ENCODE measurements at places on chromosomes 11 and 22.

DNA sequence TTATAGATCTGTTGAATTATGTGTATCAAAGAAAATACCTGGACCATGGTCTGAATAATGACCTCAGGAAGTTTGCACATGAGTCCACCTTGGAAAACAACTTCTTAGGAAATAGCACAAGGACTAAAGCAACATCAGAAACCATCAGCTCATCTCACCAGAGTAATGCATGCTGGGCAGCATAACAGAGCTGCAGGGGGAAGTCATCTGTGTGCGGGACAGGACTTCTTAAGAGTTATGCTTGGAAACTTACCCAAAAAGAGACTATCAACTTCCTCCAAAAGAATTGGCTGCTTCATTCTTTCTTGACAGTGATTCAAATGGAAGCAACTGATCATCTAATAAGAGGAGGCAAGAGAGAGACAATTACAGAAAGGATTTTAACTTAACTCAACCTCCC lies 2.5 kb downstream of the OR56B4 start:
- no peak for DNase-seq

GRCh38 chr11:13009921-13010748 lies 1.0 kb downstream of the RASSF10 start:
- DNase-seq, result peak; percentile 30

- no peak for DNase-seq
Observed at GRCh38 chr11:35045236-35045820, 93.6 kb upstream of the CD44 start.

- DNase-seq, result no peak
Observed at GRCh38 chr11:27012234-27012921, 18.5 kb downstream of the FIBIN start.

DNA sequence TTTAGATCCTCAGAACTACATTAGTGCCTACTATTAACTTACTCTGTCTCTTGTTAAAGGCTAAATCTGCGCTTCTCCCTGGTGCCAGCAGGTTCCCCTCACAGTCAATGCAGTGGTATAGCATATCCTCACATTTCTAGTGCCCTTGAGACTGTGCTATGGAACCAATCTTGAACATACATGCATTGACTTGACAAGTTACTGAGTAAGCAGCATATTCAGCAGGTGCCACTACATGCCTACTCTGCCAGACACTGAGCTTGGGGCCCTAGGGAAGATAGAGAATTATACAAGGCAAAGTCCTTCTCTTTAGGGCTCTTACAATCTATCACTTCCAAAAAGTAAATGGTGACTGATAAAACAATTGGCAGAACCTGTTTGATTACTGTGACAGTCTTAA lies 3.2 kb downstream of the FUT4 start:
- no peak for DNase-seq

DNA sequence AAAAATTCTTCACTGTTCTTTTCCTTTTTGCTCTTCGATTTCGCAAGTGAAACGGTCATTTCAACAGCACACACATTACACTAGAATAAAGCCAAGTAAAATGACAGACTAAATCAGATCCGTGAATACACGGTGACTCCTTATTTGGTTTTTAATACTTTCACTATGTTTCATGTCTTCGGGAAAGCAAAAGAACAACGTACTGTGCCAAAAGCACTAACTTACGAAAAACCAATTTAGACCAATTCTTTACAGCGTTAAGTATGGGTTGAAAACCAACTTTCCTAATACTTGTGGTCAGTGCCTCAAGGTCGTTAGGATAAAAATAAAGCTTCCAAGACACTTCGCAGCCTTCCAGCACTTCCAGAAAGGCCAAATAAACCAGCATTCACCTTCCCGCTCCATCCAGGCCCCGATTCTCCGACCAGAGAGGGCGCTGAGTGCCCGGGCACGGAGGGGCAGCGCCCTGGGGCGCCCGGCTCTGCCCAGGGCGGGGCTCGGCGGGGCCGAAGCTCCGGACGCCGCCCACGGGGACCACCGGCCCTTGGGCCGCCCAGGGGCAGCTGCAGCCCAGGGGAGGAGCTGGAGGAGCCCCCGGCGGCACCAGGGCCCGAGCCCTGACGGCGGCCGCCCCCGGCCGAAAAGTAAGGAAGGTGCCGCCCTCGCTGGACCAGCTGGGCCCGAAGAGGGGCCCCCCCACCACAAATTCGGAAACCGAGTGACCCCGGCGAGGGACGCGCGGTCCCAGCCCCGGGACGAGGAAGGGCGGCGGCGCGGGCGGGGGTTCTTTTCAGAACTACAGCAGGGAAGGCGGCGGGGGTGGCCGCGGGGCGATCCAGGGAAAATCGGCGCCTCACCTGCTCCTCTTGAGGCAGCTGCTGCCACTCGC lies 499 bp downstream of the ATL3 start:
- DNase-seq, result peak; percentile 52
